ENCODE measurements at places on chromosomes 7 and 10.
A peak's percentile ranks its signal among the peaks of the same experiment; 100 is the strongest.

GRCh38 chr7:139737221-139738100, 40.3 kb downstream of the HIPK2 start:
- peak; percentile 29 for DNase-seq

GRCh38 chr7:132520591-132521280, 55.5 kb downstream of the PLXNA4 start:
- no peak for DNase-seq

DNA sequence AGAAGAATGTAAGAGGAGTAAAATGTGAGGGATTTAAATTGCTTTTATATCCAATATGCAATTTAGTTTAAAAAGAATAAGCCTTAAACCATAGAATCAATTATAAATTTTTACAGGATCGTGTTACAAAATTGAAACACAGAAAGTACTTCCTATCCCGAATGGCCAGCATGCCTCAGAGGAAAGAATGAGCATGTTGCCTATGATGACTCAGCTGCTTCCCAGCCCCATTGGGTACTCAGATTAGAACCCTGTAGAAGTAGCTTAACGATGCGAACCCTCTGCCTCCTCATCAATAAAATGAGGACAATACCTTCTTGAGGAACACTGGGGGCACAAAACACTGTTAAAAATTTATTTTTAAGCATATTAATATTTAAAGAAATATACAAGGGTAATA, 113.4 kb upstream of the CDK1 start:
- DNase-seq, result no peak

- DNase-seq, result no peak
These were observed 81.8 kb downstream of the SPAG6 start for GRCh38 chr10:22427101-22427500.

- DNase-seq, result no peak
These were observed 19.2 kb upstream of the ATOH7 start for GRCh38 chr10:68251151-68251550.

DNA sequence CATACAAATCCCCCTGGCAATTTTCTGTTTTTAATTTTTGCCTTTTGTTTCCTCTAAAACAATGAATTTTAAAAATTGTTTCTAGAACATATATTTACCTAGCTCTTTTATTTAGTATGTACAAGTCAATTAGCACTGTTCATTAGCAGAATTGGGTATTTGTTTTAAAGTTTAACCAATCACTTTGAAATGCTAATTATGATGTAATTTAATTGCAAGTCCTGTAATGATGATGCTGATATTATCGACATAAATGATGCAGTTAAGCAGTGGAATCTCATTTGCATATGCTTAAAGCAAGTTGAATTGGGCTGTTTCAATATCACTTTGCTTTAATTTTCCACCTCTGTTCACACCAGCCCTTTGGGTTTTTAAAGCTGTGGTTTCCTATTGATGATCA, 2.7 kb downstream of the FOXP2 start:
- DNase-seq, result no peak

GRCh38 chr10:69375307-69376151, 41.2 kb downstream of the TACR2 start:
- no peak for DNase-seq

- no peak for DNase-seq
These were observed 25.6 kb downstream of the TM9SF3 start for GRCh38 chr10:96560966-96561887.

GRCh38 chr7:107951896-107952295, 51.1 kb downstream of the LAMB1 start:
- DNase-seq, result no peak

GRCh38 chr7:39460486-39460885, 105.7 kb upstream of the YAE1 start:
- no peak for DNase-seq

DNA sequence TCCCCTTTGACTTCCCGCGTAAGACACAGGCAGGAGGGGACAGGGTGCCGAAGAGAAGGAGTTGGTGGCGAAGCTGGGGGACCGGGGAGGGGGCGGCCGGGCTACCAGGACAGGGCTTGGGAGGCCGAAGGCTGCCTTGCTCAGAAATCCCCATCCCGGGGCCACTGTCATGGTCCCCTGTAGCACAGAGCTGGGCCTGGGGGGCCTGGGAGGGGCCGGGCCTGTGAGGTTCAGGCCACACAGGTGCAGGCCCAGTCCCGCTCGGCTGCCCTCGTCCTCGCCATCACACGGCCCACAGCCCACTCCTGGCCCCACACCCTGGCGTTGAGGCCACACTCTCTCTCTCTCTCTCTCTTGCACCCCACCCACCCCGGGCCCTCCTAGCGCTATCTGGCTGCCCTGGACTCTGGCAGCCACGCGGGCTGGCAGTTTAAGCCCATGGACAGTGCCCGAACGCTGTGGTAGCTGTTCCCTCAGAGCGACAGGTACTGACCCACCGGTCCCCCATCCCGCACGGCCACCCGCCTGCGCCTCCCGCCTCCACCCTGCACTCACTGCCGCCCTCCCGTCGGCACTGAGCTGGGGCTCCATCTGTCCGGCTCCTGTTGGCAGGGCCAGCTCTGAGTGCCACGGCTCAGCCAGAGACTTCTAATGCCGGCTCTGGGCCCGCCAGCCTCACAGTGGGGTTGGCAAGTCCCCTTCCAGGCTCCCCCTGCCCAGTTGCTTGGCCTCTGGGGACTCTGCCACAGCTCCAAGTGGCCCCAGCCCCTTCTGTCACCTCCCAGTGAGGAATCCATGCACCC, 28.0 kb downstream of the TTYH3 start:
- DNase-seq, result no peak

DNA sequence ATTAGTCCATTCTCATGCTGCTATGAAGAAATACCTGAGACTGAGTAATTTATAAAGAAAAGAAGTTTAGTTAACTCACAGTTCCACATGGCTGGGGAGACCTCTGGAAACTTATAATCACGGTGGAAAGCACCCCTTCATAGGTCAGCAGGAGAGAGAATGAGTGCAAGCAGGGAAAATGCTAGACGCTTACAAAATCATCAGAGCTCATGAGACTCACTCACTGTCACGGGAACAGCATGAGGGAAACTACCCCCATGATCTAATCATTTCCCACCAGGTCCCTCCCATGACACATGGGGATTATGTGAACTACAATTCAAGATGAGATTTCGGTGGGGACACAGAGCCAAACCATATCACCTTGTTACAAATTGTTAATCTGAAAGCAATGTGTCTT, 15.8 kb downstream of the TAS2R39 start:
- DNase-seq, result no peak

- no peak for DNase-seq
These were observed 125.9 kb upstream of the NOBOX start for GRCh38 chr7:144529269-144529926.

- DNase-seq, result no peak
These were observed 255.7 kb downstream of the THSD7A start for GRCh38 chr7:11576310-11576709.

DNA sequence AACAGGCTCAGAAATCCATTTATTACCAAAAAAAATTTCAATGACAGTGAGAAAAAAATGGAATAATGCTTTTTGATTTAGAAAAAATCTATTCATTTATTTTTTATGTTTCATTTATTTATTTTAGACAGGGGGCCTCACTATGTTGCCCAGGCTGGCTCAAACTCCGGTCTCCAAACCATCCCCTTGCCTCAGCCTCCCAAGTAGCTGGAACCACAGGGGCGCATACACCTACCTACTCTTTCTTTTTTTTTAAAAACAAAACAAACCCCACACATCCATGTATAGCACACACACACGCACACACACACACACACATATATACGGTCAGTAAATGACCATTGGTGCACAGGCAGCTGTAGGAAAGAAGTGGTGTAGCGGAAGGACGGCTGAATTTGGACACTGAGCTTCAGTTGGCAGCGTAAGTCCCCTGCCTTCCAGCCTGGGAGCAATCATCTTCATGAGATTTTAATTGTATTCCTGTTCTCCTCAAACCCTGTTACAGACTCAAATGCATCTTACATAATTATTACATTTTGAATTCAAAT, 28.8 kb downstream of the ARL4A start:
- no peak for DNase-seq

DNA sequence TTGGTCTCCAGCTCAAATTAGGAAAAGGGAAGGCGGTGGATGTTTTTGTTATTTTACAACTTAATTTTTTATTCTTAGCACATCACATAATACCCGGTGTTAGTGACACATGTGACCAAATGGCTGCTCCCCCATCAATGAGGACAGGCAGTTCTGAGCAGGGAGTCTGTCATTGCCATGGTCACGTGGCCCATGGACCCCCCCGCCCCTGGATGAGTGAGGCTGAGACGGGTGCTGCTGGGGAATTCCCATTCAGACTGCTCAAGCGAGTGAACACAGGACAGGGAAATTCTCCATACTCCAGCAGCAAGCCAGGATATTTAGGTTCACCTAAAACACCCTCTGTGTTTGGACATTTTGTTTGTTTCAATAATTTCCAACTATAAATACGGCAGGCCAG, 34.7 kb upstream of the SLC35B4 start:
- no peak for DNase-seq

DNA sequence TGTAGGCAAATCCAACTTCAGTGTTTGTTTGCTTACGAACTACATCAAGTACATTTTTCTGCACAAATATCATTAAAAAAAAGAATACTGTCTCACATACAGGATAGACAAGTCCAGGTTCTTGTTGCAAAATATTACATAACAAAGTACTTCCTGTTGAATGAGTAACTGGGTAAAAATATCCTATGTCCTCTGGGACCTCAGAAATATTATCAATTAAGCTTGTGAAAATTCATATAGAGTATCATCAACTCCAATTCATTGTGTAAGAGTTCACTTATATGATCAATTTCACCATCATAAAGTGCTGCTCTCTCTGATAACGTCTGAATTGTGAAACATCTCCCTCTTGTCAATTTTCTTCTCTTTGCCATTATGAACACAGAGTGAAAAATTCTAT, 22.6 kb downstream of the HERC4 start:
- no peak for DNase-seq

DNA sequence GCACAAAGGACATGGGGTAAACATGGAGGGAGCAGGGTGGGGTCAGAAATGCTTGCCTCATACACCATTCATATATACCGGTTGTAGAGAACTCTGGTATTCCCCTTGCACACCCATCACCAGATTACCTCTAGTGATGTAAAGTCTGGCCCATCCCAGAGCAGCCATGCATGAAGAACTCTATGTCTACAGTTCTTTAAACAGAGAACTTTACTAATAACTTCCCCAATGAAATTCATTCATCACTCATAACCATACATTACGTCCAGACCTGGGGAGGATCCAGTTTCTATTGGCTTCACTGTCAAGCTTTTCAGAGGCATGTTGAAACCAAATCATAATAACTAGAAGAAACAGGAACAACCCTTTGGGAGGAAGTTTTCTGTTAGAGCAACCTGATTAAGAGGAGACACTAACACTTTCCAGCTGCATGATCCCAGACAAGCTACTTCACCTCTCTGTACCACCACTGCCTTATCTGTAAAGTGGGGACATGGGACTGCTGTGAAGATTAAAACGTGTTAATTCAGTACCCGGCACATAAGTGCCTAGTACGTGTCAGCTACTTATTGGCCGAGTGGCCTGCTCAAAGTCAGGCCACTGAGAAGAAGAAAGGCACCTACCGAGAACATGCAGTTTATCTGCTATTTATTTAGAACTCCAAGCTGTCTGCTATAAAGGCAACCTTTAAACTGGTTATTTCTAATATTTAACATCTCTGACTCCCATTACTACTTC, 59.7 kb downstream of the IGF2BP3 start:
- no peak for DNase-seq

DNA sequence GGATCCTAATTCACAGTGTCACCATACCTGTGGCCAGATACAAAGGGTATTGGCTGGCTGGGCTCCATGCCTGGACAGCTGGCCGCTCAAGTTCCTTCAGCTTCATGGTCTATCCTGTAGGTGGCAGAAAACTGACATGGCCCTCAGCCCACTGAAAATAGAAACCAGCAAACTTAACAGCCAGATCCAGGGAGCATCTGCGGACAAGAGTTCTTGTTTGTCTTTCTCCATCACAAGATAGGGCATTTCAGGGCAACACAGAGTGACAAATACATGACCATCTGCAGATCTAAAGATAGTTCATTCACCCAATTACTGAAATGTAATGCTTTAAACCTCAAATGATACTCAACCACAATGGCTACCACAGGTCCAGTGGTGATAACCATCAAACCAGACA, 2.8 kb downstream of the SEC31B start:
- no peak for DNase-seq

DNA sequence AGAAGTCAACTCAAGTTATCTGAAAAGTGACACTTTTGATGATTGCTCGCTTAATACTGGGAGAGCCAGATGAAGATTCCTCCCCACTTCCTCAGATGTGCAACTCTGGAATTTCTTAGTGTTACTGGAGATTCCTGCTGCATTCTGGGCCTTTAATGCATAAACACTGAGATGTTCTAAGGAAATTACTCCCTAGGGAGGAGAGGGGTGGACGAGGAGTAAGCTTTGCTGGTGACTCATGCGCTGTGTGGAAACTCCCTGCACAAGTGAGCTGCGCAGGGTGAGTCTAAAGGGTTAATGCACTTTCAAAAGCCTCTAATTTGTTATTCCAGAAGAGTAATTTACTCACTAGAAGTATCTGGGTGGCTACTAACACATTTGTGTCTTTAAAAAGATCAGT, 46.3 kb downstream of the EGFR start:
- DNase-seq, result no peak

GRCh38 chr10:124060148-124060720, 33.2 kb downstream of the CHST15 start:
- no peak for DNase-seq

- no peak for DNase-seq
These were observed 6.5 kb upstream of the DENND2A start for GRCh38 chr7:140646931-140647647.

GRCh38 chr10:73956476-73957359, 41.2 kb upstream of the VCL start:
- no peak for DNase-seq

DNA sequence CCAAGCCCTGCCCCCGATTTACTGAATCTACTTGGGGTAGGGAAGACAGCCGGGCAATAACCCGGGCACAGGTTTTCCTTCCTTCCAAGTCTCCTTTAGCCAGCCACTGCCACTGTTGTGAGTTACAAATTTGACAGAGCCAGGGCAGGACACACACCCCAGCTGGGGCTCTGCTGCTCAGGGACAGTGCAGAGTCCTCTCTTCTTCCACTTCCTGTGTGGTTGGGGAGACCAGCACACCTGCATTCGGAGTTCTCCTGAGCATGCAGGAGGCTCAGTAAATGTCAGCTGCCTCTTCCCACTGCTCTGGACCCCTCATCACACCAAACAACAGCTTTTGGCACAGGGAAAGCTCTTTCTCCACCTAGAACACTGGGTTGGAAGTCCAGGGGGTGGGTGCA, 21.3 kb downstream of the CHST15 start:
- DNase-seq, result no peak

- no peak for DNase-seq
These were observed 20.4 kb upstream of the SEMA4G start for GRCh38 chr10:100948916-100949315.

Data from T-helper 1 cell (primary cell).